ENCODE measurements at places on chromosomes 2 and 18.
A peak's percentile ranks its signal among the peaks of the same experiment; 100 is the strongest.

DNA sequence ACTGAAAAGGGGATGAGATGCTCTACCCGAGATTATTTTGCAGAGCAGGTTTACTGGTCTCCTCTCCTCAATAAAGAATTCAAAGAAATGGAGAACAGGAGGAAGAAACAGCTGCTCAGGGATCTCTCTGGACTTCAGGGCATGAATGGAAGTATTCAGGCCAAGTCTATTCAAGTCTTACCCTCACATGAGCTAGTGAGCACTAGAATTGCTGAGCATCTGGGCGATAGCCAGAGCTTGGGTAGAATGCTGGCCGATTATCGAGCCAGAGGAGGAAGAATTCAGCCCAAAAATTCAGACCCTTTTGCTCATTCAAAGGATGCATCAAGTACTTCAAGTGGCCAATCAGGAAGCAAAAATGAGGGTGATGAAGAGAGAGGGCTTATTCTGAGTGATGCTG is 60.0 kb downstream of the PIKFYVE start:
- DNase-seq: no peak

DNA sequence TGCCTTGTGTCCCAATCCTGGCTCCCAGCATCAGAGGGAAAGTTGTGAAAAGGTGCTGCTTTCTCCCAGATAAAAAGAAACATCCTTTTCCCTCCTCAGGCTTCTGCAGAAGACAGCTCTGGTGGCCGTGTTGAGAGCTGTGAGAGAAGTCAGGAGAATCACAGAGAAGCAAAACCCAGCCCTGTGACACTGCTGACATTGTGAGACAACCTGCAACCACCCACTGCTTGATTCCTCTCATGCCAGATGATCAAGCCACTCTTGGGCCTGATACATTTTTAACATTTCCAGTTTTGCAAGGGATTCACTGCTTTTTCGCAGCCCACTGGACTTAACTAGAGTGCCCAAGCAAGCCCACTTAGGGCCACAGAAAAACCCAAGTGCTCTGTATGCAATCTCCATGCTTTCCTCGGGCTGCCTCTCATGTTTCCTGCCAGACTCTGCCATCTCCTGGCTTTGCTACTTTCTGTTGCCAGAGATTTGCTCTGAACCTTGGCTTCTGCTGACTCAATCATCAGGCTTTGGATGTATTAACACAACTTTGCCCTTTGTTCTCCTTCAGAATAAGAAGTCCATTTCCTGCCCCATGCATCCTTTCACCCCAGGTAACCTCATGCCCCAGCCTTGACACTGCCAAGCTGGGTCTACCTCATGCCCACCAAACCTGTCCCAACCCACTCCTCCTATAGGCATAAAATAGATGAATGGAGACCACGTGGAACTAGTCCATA is 24.9 kb upstream of the TTR start:
- DNase-seq: no peak

DNA sequence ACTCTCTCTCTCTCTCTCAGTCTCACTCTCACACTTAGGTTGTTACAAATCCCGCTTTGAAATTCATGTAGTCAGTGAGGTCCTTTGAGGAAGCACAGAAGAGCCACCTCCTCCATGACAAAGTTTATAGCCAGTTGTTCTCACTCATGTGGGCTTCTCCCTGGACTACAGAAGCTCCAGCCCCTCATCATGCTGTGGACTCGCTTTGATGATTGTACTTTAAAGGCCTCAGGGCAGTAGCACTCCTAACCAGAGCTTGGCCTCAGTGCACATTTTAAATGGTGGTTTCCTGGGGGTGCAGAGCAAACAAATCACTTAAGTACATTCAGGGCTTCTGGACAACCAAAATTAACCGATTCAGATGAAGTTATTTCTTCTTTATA is 115.7 kb downstream of the MTCL1 start:
- DNase-seq: no peak

DNA sequence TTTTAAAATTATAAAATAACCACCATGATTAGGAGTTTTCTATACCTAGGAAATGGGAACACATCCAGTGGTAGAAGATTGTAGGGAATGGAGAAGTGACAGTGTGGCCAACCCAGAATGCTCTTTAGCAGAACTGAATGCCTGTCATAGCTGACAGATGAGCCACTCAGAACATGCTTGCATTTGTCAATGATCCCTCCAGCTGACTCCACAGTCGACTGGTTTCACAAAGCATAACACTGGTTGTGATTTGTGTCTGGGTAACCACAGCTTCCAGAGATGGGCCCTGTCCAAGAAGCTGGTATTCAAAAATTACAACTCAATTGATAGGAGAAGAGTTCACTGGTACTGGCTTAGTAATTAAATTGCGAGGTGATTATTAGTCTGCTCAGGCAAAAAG is 9.0 kb upstream of the CTIF start:
- DNase-seq: no peak

GRCh38 chr18:77131100-77131651 is 1.4 kb downstream of the MBP start:
- DNase-seq: peak; percentile 39

DNA sequence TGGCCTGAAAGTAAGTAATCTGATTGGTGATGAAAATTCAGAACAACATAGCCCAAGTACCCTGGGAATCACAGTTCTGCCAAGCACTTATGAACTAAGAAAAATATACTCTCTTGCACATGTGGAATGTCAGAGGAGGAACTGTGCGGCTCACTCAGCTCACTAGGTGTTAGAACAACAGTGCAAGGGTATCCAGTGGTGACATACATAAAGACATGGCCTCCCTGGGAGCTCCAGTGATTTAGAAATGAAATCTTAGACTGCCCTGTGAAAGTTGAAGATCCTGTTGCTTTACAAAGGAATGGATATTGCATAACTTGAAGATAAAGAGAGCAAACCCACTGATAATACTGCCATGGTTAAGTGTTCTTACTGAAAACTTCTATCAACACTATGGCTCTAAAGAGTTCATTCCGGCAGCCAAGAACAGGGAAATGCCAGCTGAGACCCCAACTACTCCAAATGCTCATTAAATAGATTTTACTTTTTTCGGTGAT is 246.2 kb downstream of the ARHGAP15 start:
- DNase-seq: no peak

GRCh38 chr2:71511776-71512175 is 58.4 kb downstream of the DYSF start:
- DNase-seq: no peak

DNA sequence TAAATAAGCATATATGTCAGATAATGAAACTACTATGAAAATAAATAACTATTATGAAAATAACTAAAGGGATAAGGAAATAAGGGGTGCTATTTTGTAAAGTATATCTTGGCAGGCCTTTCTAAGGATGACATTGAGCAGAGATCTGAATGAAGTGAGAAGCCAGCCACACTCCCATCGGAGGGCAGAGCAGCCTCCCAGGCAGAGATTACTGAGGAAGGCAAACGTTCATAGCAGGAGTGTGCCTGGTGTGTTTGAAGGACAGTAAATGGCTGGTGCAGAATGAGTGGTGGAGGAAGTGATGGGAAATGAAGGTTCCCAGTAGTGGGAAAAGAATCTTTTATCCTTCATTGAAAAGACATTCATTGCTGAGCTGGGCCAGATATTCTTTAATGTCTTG is 62.5 kb downstream of the SPHKAP start:
- DNase-seq: no peak

DNA sequence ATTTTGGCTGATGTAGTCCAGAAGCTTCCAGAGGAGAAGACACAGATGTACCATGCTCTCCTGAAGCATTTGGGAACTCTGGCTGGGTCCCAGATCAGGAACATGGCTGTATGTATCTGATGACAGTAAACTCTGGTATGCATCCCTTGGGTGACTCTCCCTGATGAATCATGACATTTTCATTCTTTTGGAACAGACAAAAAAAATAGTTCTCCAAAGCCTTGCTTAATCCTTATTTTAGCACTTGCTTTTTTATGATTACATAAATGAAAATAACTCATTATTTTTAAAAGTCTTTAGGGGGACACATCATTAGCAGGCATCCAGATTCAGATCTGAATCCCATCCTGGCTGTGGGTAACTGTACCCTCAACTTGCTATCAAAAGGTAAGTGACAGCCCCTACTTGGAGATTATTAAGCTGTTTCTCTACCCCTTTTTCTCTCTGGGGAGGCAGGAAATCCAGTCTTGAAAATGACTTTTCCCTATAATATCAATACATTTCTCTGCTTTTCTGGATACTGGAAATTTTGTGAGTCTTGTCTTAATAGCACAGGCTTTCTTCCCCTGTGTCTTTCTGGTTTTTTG is 23.3 kb downstream of the AOX1 start:
- DNase-seq: no peak

GRCh38 chr2:72824224-72824842 is 1.5 kb downstream of the EXOC6B start:
- no peak for DNase-seq

GRCh38 chr2:235534678-235535422 is 41.0 kb downstream of the AGAP1 start:
- DNase-seq: no peak

- no peak for DNase-seq
These were observed 62.0 kb downstream of the BIRC6 start for GRCh38 chr2:32418778-32419177.

- DNase-seq: no peak
These were observed 2.1 kb downstream of the FBLN7 start for GRCh38 chr2:112140205-112140802.

- DNase-seq: no peak
These were observed 317.6 kb downstream of the TNS1 start for GRCh38 chr2:217685255-217685605.

DNA sequence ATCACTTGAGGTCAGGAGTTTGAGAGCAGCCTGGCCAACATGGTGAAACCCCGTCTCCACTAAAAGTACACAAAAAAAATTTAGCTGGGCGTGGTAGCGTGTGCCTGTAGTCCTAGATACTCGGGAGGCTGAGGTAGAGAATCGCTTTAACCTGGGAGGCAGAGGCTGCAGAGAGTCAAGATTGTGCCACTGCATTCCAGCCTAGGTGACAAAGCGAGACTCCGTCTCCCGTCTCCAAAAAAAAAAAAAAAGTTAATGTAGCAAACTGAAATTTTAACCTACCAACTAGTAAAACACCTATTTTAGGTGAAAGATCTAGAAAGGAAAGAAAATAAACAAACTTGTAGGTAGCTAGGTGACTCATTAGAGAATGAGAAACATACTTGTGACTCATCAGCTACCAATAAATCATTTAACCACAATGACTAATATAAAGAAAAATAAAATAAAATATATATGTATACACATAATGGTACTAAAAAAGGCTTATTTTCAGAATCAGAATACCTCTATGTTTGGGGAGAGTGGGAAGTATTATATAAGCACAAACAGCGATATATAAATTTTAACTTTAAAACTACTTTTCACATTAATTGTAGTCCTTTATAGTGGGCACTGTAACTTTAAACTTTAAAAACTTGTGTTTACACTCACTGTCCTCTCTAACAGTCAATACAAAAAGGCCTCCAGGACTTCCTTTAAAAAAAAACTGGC is 36.6 kb downstream of the DARS1 start:
- DNase-seq: no peak

DNA sequence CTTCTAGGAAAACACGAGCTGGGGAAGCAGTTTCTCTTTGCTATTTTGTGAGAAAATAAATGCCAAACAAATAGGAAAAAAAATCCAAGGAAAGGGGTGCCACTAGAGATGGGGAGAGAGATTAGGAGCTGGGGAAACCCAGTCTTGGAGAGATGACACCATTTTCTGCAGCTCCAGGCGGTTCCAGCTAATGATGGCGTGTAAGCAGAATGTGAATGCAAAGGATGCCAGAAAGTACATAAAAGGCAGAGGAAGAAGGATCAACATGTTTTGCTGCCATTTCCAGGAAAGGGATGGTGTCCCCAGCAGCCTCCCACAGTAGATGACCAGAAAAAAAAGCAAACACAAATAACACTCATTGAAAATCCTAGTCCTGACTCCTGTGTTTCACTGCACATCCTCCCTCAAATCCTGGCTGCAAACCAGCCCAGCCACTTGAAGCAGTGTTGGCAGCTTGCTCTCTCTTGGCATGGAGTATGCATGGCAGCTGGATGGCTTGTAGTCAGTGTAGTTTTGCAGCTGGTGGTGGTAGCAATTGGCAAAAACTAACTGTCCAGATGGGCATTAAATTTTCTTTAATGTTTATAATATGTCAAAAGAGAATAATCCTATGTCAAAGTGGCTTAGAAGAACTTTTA is 93.6 kb downstream of the FTCDNL1 start:
- no peak for DNase-seq

GRCh38 chr18:49874238-49874637 is 60.9 kb upstream of the ACAA2 start:
- DNase-seq: no peak

- DNase-seq: no peak
These were observed 640 bp upstream of the SPR start for GRCh38 chr2:72886505-72887031.

DNA sequence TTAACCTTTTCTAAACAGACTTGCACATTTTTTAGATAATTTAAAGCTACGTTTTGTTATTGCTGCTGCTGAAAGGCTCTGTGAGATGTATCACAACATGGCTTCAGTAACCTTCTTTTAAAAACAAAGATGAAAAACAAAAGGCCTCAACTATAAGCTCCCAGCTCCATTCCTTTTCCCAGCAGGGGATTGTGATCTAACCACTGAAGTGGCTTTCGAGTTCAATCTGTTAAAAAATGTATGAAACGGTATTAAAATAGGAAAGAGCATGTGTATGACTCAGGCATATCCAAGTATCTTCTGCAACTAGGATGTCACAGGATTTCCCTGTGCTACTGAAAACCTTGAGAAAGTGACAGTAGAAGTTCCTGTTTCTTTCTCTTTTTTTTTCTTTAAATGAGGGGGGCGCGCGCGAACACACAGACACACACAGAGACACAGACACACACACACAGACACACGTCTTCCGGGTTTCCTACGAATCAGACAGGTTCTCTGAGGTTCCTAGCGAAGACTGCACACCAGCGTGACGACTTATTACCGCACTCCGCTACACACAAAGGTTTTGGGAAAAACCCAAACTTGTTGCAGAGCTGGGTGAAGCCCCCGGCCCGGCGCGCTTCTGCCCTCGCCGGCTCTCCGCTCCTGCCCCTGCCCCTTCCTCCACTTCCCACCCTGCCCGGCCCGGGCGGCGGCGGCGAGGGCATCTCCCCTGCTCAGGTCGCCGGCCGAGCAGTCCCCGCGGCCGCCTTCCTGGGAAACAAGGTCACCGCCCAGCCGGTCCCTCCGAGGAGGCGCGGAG is 86.8 kb downstream of the RBMS1 start:
- DNase-seq: peak; percentile 87

DNA sequence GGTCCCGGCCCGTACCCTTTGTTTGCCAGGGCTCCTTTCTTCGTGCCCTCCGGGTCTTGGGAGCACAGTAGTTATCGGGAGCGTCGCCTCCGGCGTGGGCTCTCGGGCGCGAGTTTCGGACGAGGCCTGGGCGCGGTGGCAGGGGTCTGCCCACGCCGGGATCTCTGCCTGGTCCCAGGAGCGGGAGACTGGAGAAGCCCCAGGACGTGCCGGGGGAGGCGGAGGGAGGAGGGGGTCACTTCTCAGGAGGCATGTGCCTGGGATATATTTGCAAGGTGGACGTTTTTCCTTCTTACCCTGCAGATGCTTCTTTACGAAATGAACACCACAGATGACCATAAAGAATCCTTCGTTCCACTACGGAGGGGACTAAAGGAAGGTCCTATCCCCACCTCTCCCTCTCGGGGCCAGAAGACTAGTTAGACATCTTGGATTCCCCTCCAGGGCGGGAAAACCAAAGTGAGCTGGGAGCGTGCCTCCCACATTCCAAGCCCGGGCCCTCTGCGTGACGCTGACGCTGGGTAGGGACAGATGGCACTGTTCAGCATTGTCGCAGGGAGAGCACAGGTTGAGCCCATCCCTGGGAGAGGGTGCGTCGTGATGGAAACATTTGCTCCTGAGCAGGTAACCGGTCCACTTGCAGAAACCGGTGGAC is 483 bp upstream of the FHL2 start:
- DNase-seq: no peak

Data from T-cell (primary cell).